Neuronal stem cell (in vitro differentiated cells): ENCODE measurements at places on chromosomes 1 and 21.

DNA sequence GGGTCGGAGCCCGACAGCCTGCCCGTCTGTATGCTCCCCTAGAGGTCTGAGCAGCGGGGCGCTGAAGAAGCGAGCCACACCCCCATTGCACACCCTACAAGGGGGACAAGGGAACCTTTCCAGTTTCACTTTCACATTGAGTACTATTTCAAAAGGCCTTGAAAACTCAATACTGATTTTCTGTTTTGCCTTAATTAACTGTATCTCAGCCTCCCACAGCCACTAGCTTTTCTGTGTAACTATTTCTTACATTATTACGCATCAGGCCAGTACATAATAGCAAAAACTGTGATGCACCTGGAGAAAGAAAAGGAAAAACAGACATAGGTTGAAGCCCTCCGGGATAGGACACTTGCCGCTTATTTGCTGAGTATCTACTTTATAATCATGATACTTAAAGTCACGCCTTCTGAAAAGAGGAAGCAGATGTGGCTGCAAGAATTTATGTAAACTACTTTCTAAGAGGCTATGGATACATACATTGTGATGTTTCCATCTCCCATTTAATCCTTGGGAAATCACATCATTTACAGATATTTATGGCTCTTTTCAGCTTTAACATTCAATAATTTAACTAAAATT is 1719.5 kb downstream of the MRPL39 start:
- no peaks in the 10 kb centered on the region for H3K27me3 ChIP-seq
- H3K4me1 ChIP-seq, result no peaks in the 10 kb centered on the region
- H3K36me3 ChIP-seq, result no peaks in the 10 kb centered on the region
- H3K27ac ChIP-seq, result no peak overlapping the region
- no peak for DNase-seq
- no peak overlapping the region for H3K4me3 ChIP-seq

DNA sequence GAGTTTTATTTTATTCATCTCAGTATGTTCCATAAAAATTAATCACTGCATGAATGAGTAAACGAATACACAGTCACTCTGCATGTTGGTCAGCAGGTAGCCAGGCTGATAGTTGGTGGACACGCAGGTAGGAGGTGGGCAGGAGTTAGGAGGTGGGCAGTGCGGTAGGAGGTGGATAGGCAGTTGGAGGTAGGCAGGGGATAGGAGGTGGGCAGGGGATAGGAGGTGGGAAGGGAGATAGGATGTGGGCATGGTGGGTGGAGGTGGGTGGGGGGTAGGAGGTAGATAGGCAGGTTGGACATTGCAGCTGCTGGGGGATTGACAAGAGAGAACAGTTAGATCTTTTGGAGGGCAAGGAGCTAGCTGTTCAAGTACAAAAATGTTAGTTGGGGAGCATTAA is 322.7 kb downstream of the PTPRU start:
- H3K27ac ChIP-seq, result no peak overlapping the region
- no peaks in the 10 kb centered on the region for H3K27me3 ChIP-seq

- peak; percentile 62 for DNase-seq
- peak within 1 kb of the TSS; percentile 58 for H3K4me3 ChIP-seq
- H3K36me3 ChIP-seq, result peaks cover 9% of the 10 kb centered on the region
- H3K4me1 ChIP-seq, result peaks cover 3% of the 10 kb centered on the region
- H3K27ac ChIP-seq, result peak within 1 kb of the TSS; percentile 67
- no peaks in the 10 kb centered on the region for H3K27me3 ChIP-seq
Measured at GRCh38 chr21:36966066-36966820, at the start of gene HLCS. TSS of gene HLCS (minus strand) at chr21:36966669. CDS start at chr21:36966638, 31 bp downstream.

DNA sequence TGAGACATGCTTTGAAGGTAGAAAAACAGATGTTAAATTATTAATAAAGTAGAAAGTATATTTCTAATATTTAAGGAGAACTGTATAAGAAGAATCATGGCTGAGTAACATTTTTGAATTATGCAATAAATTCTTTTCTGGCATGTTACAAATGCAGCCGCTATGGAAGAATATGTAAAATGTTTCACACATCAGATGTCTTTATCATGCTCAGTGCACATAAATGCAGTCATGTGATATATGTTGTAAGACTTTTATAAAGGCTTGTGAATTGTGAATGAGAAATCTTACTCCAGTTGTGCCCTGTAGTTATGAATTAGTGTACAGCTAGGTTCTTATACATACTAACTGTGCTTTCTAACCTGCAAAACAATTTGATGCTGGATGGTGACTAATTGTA is 53.5 kb downstream of the LRRC8B start:
- no peaks in the 10 kb centered on the region for H3K27me3 ChIP-seq
- H3K4me1 ChIP-seq, result no peaks in the 10 kb centered on the region
- no peak for DNase-seq
- peaks cover 9% of the 10 kb centered on the region for H3K36me3 ChIP-seq

GRCh38 chr1:172663732-172664131 is 4.8 kb downstream of the FASLG start:
- no peak for DNase-seq
- H3K36me3 ChIP-seq, result no peaks in the 10 kb centered on the region
- no peaks in the 10 kb centered on the region for H3K27me3 ChIP-seq
- H3K4me3 ChIP-seq, result no peak overlapping the region
- H3K27ac ChIP-seq, result no peak overlapping the region

DNA sequence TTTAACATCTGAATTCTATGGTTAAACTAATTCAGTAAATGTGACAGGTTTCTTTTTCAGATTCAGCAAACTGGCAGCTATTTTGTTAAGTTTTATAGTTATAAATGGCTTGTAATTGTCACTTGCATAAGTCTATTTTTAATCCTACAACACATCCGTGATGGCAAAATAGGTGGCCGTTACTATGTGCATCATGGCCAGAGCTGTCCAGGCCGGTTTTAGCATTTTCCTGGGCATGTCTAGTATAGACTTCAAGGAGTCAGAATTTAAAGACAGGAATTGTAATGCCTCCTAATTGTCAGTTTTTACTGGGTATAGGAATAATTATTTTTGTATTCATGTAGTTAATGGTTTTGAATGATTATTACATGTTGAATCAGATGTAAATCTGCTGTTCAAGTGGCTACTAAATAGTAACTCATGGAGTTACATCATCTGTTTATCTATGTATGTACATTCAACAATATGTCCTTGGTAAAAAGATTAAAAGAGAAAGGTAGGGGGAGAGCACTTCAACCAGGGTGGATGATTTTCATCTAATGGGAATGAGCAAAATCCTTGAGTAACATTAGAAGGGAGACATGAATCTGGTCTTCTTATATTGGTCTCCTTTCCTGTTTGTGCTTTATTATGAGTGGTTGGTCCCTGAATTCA is 3.2 kb upstream of the B3GALT2 start:
- no peak overlapping the region for H3K27ac ChIP-seq
- H3K27me3 ChIP-seq, result no peaks in the 10 kb centered on the region
- H3K36me3 ChIP-seq, result no peaks in the 10 kb centered on the region
- peaks cover 11% of the 10 kb centered on the region for H3K4me1 ChIP-seq

DNA sequence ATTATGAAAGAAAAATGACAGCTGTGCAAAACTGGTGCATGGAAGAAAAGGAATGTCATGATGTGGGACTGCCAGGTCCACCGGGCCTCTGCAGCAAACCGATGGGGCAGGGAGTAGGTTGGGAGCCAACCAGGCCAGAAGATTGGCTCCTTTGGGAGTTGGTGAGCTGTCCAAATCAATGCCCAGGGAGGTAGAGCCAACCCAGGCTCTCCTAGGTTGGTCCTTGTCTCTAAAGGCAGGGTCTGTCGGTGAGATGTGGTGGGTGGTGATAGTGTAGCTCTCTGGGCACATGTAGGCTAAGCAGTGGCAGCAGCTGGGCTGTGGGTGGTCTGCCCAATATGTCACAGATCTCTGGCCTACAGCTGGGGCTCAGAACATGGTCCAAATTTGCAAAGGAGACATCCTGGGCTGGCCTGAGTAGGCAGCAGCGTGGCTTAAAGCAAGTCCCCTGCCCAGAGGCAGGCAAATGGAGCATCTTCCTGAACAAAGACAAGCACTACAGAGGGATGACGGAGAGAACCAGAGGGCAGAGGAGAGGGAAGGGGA is 61.2 kb upstream of the PRDX6 start:
- no peaks in the 10 kb centered on the region for H3K27me3 ChIP-seq
- H3K4me1 ChIP-seq, result peaks cover 3% of the 10 kb centered on the region
- H3K4me3 ChIP-seq, result no peak overlapping the region
- no peak for DNase-seq
- no peak overlapping the region for H3K27ac ChIP-seq

GRCh38 chr1:172002725-172003345 is 161.5 kb downstream of the DNM3 start:
- no peak overlapping the region for H3K27ac ChIP-seq
- no peaks in the 10 kb centered on the region for H3K27me3 ChIP-seq
- H3K36me3 ChIP-seq, result no peaks in the 10 kb centered on the region
- peak; percentile 17 for DNase-seq
- no peak overlapping the region for H3K4me3 ChIP-seq

- DNase-seq, result no peak
- H3K4me1 ChIP-seq, result no peaks in the 10 kb centered on the region
- H3K27me3 ChIP-seq, result no peaks in the 10 kb centered on the region
- H3K27ac ChIP-seq, result no peak overlapping the region
- no peak overlapping the region for H3K4me3 ChIP-seq
Measured at GRCh38 chr21:21003701-21004100, 5.5 kb downstream of the NCAM2 start.

- DNase-seq, result no peak
- H3K4me1 ChIP-seq, result no peaks in the 10 kb centered on the region
- H3K36me3 ChIP-seq, result no peaks in the 10 kb centered on the region
Measured at GRCh38 chr1:111320066-111320879, 29.6 kb downstream of the CHIA start.

DNA sequence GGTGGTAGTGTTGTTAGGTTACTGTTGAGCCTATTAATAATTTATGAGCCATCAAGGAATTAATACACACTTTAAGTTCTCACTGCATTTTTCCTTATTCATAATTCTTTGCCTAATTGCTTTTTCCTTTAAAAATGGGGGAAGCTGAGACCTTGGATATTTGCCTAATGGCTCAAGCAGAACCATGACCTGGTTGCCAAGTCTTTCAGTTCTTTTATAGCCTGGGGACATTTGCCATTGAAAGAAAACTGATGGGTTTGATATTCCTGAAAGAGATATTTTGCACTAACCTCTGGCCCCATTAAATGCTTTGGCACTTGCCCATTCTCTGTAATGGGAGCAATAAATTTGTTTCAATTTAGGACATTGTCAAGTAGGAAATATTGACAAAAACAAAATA is 18.5 kb upstream of the LRRC53 start:
- no peaks in the 10 kb centered on the region for H3K36me3 ChIP-seq
- H3K4me1 ChIP-seq, result no peaks in the 10 kb centered on the region
- H3K4me3 ChIP-seq, result no peak overlapping the region
- H3K27ac ChIP-seq, result no peak overlapping the region
- no peaks in the 10 kb centered on the region for H3K27me3 ChIP-seq

DNA sequence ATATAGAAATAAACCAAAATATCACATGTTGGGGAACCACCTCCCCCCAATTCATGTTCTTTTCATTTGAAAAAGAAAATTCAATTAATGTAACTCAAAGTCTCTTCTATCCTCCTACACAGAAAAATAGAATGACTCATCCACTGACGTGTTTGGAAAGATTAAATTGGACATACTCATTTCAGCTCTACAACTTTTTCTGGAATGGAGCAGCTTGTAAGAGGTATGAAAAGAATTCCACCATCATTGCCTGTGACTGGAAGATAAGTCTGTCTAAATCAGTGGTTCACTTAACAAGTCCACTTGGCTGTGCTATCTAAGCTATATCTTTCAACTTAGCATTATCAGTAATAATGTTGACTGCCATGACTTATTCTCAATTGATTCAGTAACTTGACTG is 702.3 kb downstream of the BRINP3 start:
- no peaks in the 10 kb centered on the region for H3K36me3 ChIP-seq
- no peak for DNase-seq
- H3K27ac ChIP-seq, result no peak overlapping the region
- no peaks in the 10 kb centered on the region for H3K4me1 ChIP-seq
- H3K4me3 ChIP-seq, result no peak overlapping the region

- H3K4me3 ChIP-seq, result no peak overlapping the region
- DNase-seq, result no peak
Measured at GRCh38 chr21:35927262-35927661, 133.1 kb downstream of the SETD4 start.

- H3K4me1 ChIP-seq, result peaks cover 13% of the 10 kb centered on the region
- no peak overlapping the region for H3K4me3 ChIP-seq
- H3K27ac ChIP-seq, result no peak overlapping the region
- H3K27me3 ChIP-seq, result no peaks in the 10 kb centered on the region
- no peaks in the 10 kb centered on the region for H3K36me3 ChIP-seq
Measured at GRCh38 chr1:223344491-223344890, 19.5 kb downstream of the SUSD4 start.

DNA sequence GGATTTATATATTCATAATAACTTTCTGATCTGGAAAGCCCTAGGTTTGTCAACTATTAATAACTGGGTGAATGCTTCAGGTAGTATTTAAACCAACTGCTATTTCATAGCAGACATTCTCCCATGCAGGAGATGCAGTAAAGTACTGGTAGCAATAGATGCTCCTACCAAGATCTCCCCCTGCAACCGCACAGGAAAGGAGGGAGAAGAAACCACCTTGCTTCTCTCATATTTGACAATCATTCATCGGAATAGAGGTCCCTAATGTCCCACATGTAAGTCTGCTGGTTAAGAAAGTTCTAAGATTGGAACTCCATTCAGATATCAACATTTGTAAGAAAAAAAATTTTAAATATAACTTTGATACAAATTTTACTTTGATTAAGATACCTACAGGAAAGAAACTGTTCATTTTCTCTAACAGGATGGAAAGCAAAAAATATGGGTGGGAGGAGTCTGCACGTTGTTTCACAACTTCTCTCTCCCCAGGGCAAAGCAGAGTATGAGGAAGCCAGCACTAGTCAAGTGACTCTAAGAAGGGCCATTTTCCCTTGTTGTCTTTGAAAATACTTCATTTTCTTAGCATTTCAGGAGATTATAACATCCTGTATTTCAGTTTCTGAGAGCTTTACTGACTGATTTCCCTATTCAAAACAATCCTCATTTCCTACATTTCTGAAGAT is at the start of gene PYHIN1:
Gene PYHIN1, plus strand, starts transcription at position 498 of the 683 bp plus-strand sequence. CDS start 5,359 bp downstream, outside the sequence.
- no peak within 1 kb of the TSS for H3K27ac ChIP-seq
- no peaks in the 10 kb centered on the region for H3K36me3 ChIP-seq
- DNase-seq, result no peak
- no peaks in the 10 kb centered on the region for H3K4me1 ChIP-seq
- H3K27me3 ChIP-seq, result no peaks in the 10 kb centered on the region

DNA sequence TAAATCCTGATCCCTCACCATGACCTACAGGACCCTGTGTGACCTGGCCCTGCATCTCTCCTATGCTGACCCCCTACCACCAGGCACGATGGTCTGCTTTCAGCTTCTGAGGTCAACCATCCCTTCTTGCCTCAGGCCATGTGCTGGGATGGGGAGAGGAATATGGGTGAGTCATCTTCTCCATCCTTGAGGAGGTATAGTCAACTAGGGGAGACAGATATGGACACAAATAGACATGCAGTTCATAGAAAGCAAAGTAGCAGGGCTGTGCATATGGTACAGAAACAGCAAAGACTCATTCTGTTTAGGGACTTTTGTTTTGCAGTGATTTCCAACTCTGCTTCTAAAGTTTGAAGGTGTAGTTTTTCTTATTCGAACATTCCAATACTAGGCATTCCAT is 250.8 kb upstream of the FGGY start:
- H3K4me3 ChIP-seq, result no peak overlapping the region
- H3K27me3 ChIP-seq, result no peaks in the 10 kb centered on the region
- DNase-seq, result no peak
- no peak overlapping the region for H3K27ac ChIP-seq
